ENCODE measurements at places on chromosomes 7 and 10. TPM values are rescaled to one million over a fixed set of nuclear protein-coding genes. Genes with fewer than 3 reads are reported as not detected.

The TMEM176A gene
- not detected for total RNA-seq

The FAM25A gene
- not detected for total RNA-seq

The AUTS2 gene
- total RNA-seq: 0.10 TPM

The FAM25G gene
- not detected for total RNA-seq

The DGKI gene
- 4.0 TPM for total RNA-seq

The GPR15LG gene
- total RNA-seq: not detected

The ADAMTS14 gene
- total RNA-seq: 10.1 TPM

The SGCE gene
- total RNA-seq: 164 TPM

The STOX1 gene
- total RNA-seq: 0.96 TPM

The VAX1 gene
- total RNA-seq: not detected

The SPDYE18 gene
- not detected for total RNA-seq

The ATP5F1C gene
- 547 TPM for total RNA-seq

The FBXW4 gene
- total RNA-seq: 5.8 TPM

The CALN1 gene
- not detected for total RNA-seq

The TIAL1 gene
- 33.2 TPM for total RNA-seq

The PHYH gene
- total RNA-seq: 30.2 TPM

The ITIH5 gene
- total RNA-seq: 7.6 TPM

The RBM17 gene
- 40.2 TPM for total RNA-seq

The CXCL12 gene
- 30.3 TPM for total RNA-seq

The OPALIN gene
- total RNA-seq: not detected

The PAPOLB gene
- not detected for total RNA-seq

The OR2A5 gene
- total RNA-seq: not detected

The RBM48 gene
- 9.2 TPM for total RNA-seq

The GARIN1A gene
- 0.48 TPM for total RNA-seq

The TMEM178B gene
- 4.1 TPM for total RNA-seq

The CLRN3 gene
- total RNA-seq: not detected

The SPDYE1 gene
- total RNA-seq: not detected

The PLEKHS1 gene
- total RNA-seq: 0.84 TPM

The HNRNPF gene
- 179 TPM for total RNA-seq

The HOGA1 gene
- 0.78 TPM for total RNA-seq

The HABP2 gene
- not detected for total RNA-seq

The DNA2 gene
- 15.6 TPM for total RNA-seq

The PARP12 gene
- total RNA-seq: 23.1 TPM

The OR2A1 gene
- 0.20 TPM for total RNA-seq

The SPDYE5 gene
- not detected for total RNA-seq
